Psoas muscle (tissue), 8 donors: ENCODE measurements at places on chromosomes 12 and 14. TPM values are rescaled to one million over a fixed set of nuclear protein-coding genes. Genes with fewer than 3 reads are reported as not detected.
A peak's percentile ranks its signal among the peaks of the same experiment; 100 is the strongest.

The CACNB3 gene
- 2.6 TPM for total RNA-seq

The STAB2 gene
- total RNA-seq, result 0.21 TPM

The EXOC3L4 gene
- total RNA-seq, result 0.30 TPM

The CAPZA3 gene
- not detected for total RNA-seq

The KLHDC1 gene
- total RNA-seq, result 6.9 TPM

The AHNAK2 gene
- 4.1 TPM for total RNA-seq

The NYNRIN gene
- 2.1 TPM for total RNA-seq

The PIANP gene
- 0.15 TPM for total RNA-seq

The IGF1 gene
- 30.2 TPM for total RNA-seq

The RNASE7 gene
- 0.15 TPM for total RNA-seq

The FGD6 gene
- 7.1 TPM for total RNA-seq

The GLIPR1L1 gene
- total RNA-seq, result not detected

The TMX1 gene
- total RNA-seq, result 16.1 TPM

The IL31 gene
- total RNA-seq, result not detected

The MYG1 gene
- 44.3 TPM for total RNA-seq

The PPP1R12A gene
- total RNA-seq, result 51.2 TPM

The SLC10A1 gene
- not detected for total RNA-seq

DNA sequence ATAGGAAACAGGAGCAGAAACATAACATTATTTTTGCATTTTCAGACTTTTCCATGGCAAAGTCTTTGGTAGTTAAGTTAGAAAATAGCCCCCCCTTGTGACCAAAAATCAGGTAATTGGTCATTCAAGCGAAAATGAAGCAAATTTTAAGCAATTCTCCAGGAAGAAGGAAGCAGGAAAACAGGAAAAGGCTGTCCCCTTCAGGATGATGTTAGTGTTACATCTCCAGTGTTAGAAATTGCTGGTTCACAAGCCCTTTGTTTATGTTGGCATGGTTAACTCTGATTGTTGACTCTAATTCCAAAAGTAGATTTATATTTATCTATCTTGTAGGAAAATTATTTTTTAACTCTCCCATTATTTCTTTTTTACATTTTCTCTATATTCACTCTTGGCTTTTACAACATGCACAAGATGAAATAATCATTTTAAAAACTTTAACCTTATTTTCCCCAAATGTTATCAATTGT lies 18.8 kb upstream of the GAS2L3 start:
- H3K4me3 ChIP-seq, result no peak overlapping the region
- no peak overlapping the region for H3K27ac ChIP-seq
- peaks cover 3% of the 10 kb centered on the region for H3K4me1 ChIP-seq
- no peaks in the 10 kb centered on the region for H3K36me3 ChIP-seq

- no peaks in the 10 kb centered on the region for H3K36me3 ChIP-seq
- no peak overlapping the region for H3K27ac ChIP-seq
- no peaks in the 10 kb centered on the region for H3K27me3 ChIP-seq
- DNase-seq, result no peak
- no peak overlapping the region for H3K4me3 ChIP-seq
- no peaks in the 10 kb centered on the region for H3K4me1 ChIP-seq
These were observed 664.7 kb downstream of the NRXN3 start for GRCh38 chr14:78834766-78835451.

- no peak for DNase-seq
- no peak overlapping the region for H3K27ac ChIP-seq
- H3K4me3 ChIP-seq, result no peak overlapping the region
- peaks cover 20% of the 10 kb centered on the region for H3K4me1 ChIP-seq
- H3K36me3 ChIP-seq, result no peaks in the 10 kb centered on the region
These were observed 4.4 kb downstream of the TRMT61A start for GRCh38 chr14:103533137-103533998.

- H3K36me3 ChIP-seq, result no peaks in the 10 kb centered on the region
- peak overlapping the region; percentile 92 for H3K4me3 ChIP-seq
- H3K27ac ChIP-seq, result peak overlapping the region; percentile 86
- H3K27me3 ChIP-seq, result no peaks in the 10 kb centered on the region
- peaks cover 15% of the 10 kb centered on the region for H3K4me1 ChIP-seq
- no peak for DNase-seq
These were observed 505 bp upstream of the HEBP1 start for GRCh38 chr12:13000616-13000924.

- no peak for DNase-seq
- H3K4me1 ChIP-seq, result peaks cover 33% of the 10 kb centered on the region
- no peaks in the 10 kb centered on the region for H3K36me3 ChIP-seq
- peak overlapping the region; percentile 58 for H3K27ac ChIP-seq
These were observed 95.1 kb downstream of the SCARB1 start for GRCh38 chr12:124768452-124769162.

DNA sequence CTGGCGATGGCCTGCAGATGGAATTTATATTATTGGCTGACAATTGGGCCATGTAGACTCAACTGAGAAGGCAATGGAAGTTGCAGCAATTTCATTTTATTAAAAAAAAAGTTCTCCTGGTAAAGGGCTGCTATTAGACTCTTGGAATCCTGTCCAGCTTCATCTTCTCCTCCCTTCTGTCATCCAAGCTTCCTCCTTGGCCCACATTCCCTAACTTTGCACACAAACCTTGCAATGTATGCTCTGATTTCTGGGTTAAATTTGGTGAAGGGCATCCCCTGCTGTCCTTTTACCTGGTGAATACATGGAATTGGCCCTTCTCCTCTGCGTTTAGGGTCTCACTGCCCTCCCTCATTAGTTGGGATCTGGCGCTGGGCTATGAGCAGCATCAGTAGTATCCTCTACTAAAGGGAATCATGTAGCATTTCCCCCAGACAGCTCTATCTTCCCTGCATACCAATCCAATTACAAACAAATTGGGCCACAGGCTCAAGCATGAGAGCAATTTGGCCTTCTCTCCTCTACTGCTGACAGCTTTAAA lies 336.9 kb downstream of the BMP4 start:
- no peaks in the 10 kb centered on the region for H3K4me1 ChIP-seq
- no peaks in the 10 kb centered on the region for H3K36me3 ChIP-seq
- no peak overlapping the region for H3K4me3 ChIP-seq
- H3K27ac ChIP-seq, result no peak overlapping the region
- H3K27me3 ChIP-seq, result peaks cover 2% of the 10 kb centered on the region
- no peak for DNase-seq

DNA sequence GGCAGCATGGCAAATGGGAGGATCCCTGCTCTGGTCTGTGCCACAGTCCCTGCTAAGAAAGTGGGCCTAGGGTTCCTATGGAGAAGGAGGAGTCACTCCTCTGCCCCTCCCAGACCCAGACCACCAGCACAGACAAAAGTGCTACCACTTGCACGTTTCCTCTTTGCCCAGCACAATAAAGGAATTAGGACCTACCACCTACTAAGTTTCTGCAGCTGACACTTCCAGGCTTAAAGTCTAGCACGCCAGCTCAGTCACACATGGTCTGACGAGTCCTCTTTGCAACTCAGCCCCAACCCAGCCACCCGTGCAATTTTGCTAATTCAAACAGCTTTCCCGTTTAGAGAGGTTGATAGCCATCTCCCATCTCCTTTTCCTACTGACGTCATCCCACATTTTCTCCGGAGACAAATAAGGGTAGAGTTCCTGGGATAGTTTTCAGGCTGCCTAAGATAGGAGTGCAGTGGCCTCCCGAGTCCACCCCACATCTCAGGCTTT lies 66.2 kb upstream of the PTGR2 start:
- H3K36me3 ChIP-seq, result no peaks in the 10 kb centered on the region
- peaks cover 71% of the 10 kb centered on the region for H3K4me1 ChIP-seq
- H3K27ac ChIP-seq, result peak overlapping the region; percentile 98
- H3K27me3 ChIP-seq, result no peaks in the 10 kb centered on the region

GRCh38 chr12:71755146-71755892 lies 656 bp downstream of the RAB21 start:
- H3K27ac ChIP-seq, result peak overlapping the region; percentile 97
- H3K4me1 ChIP-seq, result peaks cover 8% of the 10 kb centered on the region
- no peaks in the 10 kb centered on the region for H3K27me3 ChIP-seq
- H3K4me3 ChIP-seq, result peak overlapping the region; percentile 91
- H3K36me3 ChIP-seq, result peaks cover 6% of the 10 kb centered on the region
- DNase-seq, result peak; percentile 52

- DNase-seq, result no peak
- H3K4me1 ChIP-seq, result peaks cover 33% of the 10 kb centered on the region
- no peaks in the 10 kb centered on the region for H3K27me3 ChIP-seq
- H3K4me3 ChIP-seq, result no peak overlapping the region
These were observed 235.5 kb downstream of the AKAP6 start for GRCh38 chr14:32564596-32564995.

GRCh38 chr12:77387214-77387613 lies 321.8 kb upstream of the E2F7 start:
- no peak overlapping the region for H3K4me3 ChIP-seq
- no peak overlapping the region for H3K27ac ChIP-seq
- H3K4me1 ChIP-seq, result no peaks in the 10 kb centered on the region
- no peaks in the 10 kb centered on the region for H3K36me3 ChIP-seq

- DNase-seq, result no peak
- H3K27me3 ChIP-seq, result no peaks in the 10 kb centered on the region
- H3K4me3 ChIP-seq, result no peak overlapping the region
- no peak overlapping the region for H3K27ac ChIP-seq
These were observed 22.8 kb downstream of the ANO2 start for GRCh38 chr12:5921966-5922899.

DNA sequence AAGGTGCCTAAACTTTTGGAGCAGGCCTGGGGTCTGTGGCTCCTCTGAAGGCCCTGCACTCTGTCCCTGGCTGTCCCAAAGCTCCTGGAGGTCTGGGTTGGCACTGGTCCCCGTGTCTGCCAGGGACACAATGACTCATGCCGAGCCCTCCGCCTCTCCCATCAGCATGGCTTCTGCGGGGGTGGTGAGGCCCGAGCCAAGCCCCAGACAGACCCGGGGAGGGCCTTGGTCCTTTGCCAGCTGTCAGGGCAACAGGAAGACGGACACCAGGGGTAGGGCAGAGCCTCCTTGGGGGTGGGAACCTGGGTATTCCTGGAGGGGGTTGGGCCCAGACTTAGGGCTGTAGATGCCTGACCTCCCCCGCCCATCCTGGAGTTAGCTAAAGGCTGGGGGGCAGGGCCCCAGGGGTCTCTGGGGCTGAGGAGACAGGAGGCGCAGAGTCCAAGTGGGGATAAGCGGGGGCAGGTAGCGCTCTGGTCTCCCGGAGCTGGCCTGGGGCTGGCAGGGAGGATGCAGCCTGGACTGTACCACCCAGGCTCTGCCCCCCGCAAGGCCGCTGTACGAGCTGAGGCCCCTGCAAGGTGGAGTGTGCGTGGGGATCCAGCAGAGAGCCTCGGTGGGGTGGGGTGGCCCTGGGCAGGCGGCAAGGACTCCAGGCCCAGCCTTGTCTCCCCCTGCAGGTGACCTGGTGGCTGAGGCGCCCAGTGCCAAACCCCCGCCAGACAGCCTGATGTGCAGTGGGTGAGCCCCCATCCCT lies 16.4 kb upstream of the PUS1 start:
- no peak overlapping the region for H3K4me3 ChIP-seq
- H3K27ac ChIP-seq, result peak overlapping the region; percentile 27
- DNase-seq, result peak; percentile 79
- peaks cover 9% of the 10 kb centered on the region for H3K4me1 ChIP-seq
- peaks cover 94% of the 10 kb centered on the region for H3K36me3 ChIP-seq

GRCh38 chr12:3536096-3536875 lies 45.3 kb downstream of the PRMT8 start:
- no peak overlapping the region for H3K27ac ChIP-seq
- no peaks in the 10 kb centered on the region for H3K36me3 ChIP-seq
- H3K4me1 ChIP-seq, result peaks cover 18% of the 10 kb centered on the region
- DNase-seq, result no peak

DNA sequence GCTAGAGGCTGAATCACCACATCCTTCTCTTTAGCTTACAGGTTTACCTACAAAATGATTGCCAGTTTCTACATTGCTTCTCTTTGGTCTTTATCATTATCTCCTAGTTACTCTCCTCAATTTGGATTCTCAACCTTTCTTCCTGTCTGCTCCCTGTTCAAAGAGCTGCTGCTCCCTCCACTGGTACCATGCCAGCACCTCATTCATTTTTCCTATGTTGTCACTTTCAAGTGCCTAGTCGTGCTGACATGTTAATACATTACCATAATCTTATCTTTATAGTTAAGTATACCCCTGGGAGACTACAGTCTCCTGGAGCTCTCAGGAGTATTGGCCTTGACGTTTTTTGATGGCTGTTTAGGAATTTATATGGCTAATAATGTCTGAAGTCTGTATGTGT lies 14.2 kb downstream of the FRS2 start:
- H3K27ac ChIP-seq, result no peak overlapping the region
- no peaks in the 10 kb centered on the region for H3K36me3 ChIP-seq
- H3K4me1 ChIP-seq, result peaks cover 15% of the 10 kb centered on the region
- H3K4me3 ChIP-seq, result no peak overlapping the region
- no peak for DNase-seq
- H3K27me3 ChIP-seq, result no peaks in the 10 kb centered on the region

DNA sequence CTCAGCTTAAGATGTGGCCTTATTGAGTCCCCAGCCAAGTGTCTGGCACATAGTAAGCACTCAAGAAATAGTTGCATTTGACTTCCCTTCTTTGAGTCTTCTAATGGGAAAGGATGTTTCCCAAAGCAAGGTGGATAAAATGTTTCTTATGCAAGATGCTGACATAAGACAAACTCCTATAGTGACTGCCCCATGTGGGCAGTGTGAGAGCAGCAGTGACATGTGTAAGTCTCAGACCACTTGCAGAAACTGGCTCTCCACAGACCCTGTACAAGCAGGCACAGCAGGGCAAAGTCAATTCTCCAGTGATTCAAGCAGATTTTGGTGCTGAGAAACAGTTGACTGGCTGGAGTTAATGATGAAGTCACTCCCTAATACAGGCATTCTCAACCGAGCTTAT lies 255.3 kb downstream of the ANO2 start:
- no peak for DNase-seq
- H3K27ac ChIP-seq, result no peak overlapping the region
- no peaks in the 10 kb centered on the region for H3K36me3 ChIP-seq
- no peak overlapping the region for H3K4me3 ChIP-seq
- no peaks in the 10 kb centered on the region for H3K4me1 ChIP-seq

- H3K36me3 ChIP-seq, result no peaks in the 10 kb centered on the region
- H3K27ac ChIP-seq, result peak overlapping the region; percentile 31
- no peaks in the 10 kb centered on the region for H3K4me1 ChIP-seq
These were observed 281.7 kb upstream of the AMIGO2 start for GRCh38 chr12:47361389-47362021.

- H3K4me3 ChIP-seq, result no peak overlapping the region
- DNase-seq, result no peak
- H3K36me3 ChIP-seq, result no peaks in the 10 kb centered on the region
- H3K4me1 ChIP-seq, result no peaks in the 10 kb centered on the region
These were observed 193.7 kb downstream of the KIF26A start for GRCh38 chr14:104331871-104332605.

DNA sequence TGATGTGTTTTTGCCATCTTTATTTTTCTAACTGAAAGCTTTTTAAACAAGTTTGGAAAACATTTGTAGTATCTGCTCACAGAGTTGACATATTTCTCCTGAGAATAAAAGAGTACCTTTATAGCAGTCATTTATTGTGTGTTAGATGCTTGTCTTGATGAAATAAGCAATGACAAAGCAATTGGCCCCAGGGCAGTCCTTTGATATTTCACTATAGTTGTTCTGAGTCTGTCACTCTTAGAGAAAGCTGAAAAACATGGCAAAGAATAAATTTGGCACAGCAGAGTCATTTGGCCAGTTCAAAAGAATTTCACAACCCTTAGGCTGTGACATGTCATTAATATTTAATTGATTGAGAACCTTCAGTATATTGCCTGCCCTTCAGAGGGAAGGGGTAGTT lies 166.2 kb downstream of the PTPRO start:
- H3K4me1 ChIP-seq, result no peaks in the 10 kb centered on the region
- no peaks in the 10 kb centered on the region for H3K36me3 ChIP-seq
- no peak overlapping the region for H3K27ac ChIP-seq
- DNase-seq, result no peak

- H3K4me1 ChIP-seq, result no peaks in the 10 kb centered on the region
- no peak for DNase-seq
- no peak overlapping the region for H3K27ac ChIP-seq
- no peaks in the 10 kb centered on the region for H3K36me3 ChIP-seq
- no peaks in the 10 kb centered on the region for H3K27me3 ChIP-seq
These were observed 177.5 kb downstream of the DACT1 start for GRCh38 chr14:58815161-58815701.
